ENCODE measurements at places on chromosomes 11 and 22.

- DNase-seq = no peak
Measured at GRCh38 chr11:86014221-86014620, 54.7 kb downstream of the PICALM start.

DNA sequence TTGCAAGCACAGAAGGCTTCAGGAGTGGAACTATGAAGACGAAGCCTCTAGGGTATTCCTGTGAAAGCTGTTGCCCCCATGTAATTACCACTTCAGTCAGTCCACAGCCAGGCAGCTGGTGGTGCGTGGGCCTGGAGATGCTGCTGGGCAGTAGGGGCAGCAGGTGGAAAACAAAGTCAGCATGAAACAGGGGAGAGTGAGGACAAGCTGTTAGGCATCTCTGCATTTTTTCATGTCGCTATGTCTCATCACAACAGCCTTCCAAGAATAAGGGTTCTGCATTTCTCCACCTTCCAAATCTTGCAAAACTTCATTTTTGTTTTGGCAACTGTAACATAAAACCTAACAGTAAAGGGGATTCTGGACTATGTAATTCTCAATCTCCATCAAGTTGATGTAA, 757.5 kb downstream of the NELL1 start:
- DNase-seq = no peak

DNA sequence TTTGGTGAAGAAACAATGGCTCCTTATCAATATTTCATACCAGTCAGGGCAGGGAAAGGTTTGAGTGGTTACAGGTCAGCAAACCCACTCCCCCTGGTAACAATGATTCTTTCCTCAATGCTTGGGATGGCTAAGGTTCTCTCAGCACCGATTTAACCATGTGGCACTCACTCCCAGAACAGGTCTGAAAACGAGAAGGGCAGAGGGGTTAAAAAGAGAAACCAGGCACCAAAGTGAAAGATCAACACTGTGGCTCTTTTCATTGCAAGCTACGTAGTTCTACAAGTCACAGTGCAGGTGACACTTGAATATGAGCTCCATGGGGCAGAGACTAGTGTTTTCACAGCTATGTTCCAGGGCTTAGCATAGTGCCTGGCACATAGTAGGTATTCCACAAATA, 132.4 kb downstream of the PLEKHA7 start:
- no peak for DNase-seq

DNA sequence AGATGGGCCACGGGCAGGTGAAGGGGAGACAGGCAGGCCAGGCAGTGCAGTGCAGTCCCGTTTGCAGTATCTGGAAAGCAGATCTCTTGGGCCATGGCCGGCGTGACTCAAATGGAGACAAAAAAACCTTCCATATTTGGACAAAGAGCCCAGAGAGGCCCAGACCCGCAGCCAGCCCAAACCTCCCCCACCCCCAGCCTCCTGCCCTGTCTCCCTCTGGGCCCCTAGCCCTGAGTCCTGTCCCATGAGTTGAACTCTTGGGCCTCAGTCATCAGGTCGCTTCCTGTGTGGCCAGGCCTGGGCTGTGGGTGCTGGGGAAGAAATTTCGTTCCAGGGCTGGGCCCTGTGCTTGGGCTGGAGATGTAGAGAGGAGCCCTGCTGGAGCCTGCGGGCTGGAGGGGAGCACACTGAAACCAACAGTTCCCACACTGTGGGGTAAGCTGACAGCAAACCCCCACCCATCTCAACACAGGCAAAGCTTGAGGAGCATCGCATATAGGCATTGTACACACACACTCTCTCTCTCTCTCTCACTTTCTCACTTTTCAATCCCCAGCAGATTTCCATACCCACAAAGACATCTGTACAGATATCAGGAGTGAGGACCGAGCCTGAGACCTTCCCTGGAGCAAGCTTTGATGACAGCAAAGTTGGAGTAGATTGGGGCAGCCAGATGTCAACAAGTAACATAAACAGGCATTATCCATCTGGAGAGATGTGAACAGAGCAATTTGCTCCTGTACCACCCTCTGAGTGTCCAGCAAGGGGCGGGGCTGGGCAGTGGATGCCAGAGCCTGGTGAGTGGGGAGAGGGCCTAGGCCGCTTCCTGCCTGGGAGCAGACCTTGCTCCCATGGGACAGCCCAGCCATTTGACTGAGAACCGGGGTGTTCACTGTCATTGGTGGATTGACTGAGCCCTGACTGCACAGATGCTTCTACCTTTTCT, 17.2 kb downstream of the ARHGEF17 start:
- peak; percentile 69 for DNase-seq

GRCh38 chr22:24030186-24030702, 19.1 kb downstream of the CABIN1 start:
- no peak for DNase-seq

GRCh38 chr11:62724171-62724570, 3.1 kb downstream of the HNRNPUL2 start:
- no peak for DNase-seq

DNA sequence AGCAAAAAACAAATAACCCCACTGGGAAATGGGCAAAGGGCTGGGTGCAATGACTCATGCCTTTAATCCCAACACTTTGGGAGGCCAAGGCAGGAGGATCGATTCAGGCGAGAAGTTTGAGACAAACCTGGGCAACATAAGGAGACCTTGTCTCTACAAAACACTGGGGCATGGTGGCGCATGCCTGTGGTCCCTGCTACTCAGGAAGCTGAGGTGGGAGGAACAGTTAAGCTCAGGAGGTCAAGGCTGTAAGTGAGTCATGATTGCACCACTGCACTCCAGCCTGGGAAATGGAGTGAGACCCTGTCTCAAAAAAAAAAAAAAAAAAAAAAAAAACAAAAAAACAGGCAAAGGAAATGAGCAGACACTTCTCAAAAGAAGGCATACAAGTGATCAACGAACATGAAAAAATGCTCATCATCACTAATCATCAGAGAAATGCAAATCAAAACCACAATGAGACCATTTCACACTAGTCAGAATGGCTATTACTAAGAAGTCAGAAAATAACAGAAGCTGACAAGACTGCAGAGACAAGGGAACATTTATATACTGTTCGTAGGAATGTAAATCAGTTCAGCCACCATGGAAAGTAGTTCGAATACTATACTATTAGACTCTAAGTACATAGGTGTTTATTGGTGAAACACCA, 48.2 kb upstream of the SMCO4 start:
- no peak for DNase-seq

DNA sequence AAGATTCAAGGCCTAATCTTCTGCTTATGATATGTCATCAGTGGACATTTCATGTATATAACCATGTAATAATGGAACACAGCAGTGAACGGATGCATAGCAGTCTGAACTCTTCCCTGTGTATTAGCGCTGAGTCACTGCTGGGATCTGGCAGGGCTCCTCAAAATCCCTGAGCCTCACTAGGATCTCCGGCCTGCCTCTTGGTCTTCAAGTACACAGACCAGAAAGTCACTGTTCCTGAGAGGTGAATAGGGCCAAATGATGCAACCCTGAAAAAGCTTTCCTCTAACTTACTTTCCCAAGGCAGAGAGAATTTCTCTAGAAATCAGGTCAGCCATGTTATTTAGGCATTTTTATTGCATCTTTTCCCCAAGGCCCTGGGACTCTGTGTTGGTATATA, 35.0 kb downstream of the POU2AF1 start:
- no peak for DNase-seq

- DNase-seq = no peak
Measured at GRCh38 chr11:117979481-117980211, 6.5 kb upstream of the IL10RA start.

DNA sequence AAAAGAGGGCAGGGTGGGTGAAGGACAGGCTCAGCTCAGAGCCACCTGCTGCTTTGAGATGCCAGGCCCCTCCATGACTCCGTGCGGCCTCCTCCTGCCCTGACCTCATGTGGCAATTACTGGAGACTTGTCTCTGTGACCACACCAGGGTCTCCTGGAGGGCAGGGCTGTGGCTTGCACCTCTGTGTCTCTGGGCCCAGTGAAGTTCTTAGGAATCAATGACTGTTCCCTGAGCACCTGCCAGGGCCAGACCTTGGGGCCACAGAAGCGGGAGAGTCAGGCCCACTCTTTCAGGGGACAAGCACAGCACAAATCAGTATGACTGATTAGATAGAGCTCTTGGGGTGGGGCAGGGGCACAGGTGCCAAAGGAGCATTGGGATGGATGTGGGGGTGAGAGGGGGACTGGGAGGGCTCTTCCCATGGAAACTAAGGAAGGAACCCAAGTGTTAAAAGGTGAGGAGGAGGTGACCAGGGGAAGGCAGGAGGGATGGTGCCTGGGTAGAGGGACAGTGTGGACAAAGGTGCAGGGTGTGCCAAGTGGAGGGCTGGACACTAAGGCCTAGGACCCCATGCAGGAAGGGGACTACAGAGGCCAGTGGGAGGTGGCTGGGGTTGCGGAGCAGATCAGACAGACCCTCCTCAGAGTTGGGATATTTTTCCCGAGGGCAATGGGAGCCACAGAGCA, 77.3 kb upstream of the SHISAL1 start:
- DNase-seq = no peak

DNA sequence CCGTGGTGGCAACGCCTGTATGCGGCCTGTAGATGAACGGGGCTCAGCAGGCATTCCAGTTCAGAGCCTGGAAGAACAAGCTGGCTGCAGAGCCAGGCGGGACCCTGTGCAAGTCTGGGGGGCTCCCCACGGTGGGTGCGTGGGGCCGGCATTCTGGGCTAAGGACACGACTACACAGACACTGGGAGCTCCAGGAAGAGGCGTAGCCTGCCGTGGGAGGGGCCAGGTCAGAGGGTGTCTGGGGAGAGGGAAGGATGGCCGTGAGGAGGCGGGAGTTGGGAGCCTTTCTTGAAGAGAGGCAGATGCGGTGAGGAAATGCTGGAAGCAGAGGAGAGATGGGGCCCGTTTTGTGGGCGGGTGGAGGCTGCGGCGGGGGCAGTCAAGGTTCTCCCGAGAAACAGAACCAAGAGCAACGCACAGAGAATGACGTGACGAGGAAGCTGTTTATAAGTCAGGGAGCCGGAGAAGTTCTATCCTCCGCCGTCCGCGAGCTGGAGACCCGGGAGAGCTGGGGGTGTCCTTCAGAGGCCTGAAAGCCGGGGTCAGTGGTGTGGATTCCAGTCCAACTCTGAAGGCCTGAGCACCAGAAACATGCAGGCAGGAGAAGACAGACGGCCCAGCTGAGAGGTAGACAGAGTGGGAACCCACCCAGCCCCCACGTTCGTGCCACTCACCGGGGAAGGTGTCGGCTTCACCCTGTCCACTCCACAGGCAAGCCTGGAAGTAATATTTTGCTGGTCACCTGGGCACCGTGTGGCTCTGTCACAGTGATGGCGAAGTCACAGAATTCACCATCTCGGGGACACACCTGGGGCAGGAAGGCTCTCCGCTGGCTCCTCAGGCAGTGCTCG, 529.6 kb downstream of the BRD1 start:
- no peak for DNase-seq

DNA sequence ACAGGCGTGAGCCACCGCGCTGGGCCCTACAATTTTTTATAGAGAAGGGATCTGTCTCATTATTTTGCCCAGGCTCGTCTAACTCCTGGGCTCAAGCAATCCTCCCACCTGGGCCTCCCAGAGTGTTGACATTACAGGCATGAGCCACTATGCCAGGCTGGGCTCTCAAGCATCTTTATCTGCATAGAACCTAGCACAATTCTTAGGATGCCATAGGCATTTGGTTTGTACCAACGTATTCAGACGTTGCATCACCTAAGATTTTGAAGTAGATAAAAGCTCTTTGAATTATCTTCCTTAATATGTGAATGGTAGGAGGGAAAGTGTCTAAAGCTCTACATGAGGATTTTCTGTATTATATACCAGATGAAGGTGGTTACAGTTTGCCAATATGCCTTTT, 30.5 kb downstream of the RTN3 start:
- DNase-seq = no peak

DNA sequence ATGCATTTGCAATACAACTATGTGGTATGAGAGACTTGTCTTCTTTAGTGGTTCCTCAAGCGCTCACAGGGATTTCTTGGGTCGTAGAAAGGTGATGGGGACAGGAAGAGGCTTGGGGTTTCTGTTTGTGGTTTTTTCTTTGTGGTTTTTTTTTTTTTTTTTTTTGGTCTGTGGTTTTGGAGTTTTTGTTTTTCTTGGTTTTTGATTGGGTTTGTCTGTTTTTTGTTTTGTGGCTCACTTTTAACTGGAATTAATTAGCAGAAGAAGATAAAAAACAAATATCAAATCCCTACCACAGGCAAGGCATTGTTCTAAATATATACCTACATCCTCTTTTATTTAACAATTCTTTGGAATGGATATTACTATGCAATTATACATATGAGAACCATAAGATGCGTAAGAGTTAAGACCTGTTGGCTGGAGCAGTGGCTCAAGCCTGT, 5.5 kb downstream of the TTC28 start:
- peak; percentile 56 for DNase-seq

- DNase-seq = no peak
Measured at GRCh38 chr11:18723991-18724390, 2.0 kb downstream of the IGSF22 start.
